ENCODE measurements at places on chromosomes 6 and 20. TPM values are rescaled to one million over a fixed set of nuclear protein-coding genes. Genes with fewer than 3 reads are reported as not detected.

Gene BCAS1
- total RNA-seq: 152 TPM

Gene C6orf163
- total RNA-seq: 2.7 TPM

Gene CYP39A1
- total RNA-seq: 2.9 TPM

Gene BPIFB1
- not detected for total RNA-seq

Gene SLC2A10
- total RNA-seq: 29.1 TPM

Gene RPL7L1
- 43.7 TPM for total RNA-seq

Gene ABHD16B
- total RNA-seq: not detected

Gene TREML2
- total RNA-seq: not detected

Gene PRDM1
- total RNA-seq: 16.6 TPM

Gene MCCD1
- total RNA-seq: not detected

Gene POU3F2
- total RNA-seq: not detected

Gene DDR1
- total RNA-seq: 297 TPM

Gene SNAP91
- total RNA-seq: 0.25 TPM

Gene RIPPLY2
- total RNA-seq: 0.22 TPM

Gene MYB
- 51.1 TPM for total RNA-seq

Gene C6orf132
- total RNA-seq: 66.2 TPM

Gene ASIP
- total RNA-seq: not detected

Gene FILIP1
- 0.98 TPM for total RNA-seq

Gene NOL4L
- total RNA-seq: 61.0 TPM

Gene CD24
- 2,100 TPM for total RNA-seq

Gene MYH7B
- 1.2 TPM for total RNA-seq

Gene ADGB
- total RNA-seq: 1.5 TPM

Gene DEF6
- 10.5 TPM for total RNA-seq

Gene BHLHE23
- not detected for total RNA-seq

Gene OR2J3
- not detected for total RNA-seq

Gene PLN
- total RNA-seq: 2.7 TPM

Gene GTPBP2
- total RNA-seq: 63.7 TPM

Gene TINAG
- total RNA-seq: 41.6 TPM

Gene HSPA1A
- 136 TPM for total RNA-seq

Gene PROKR2
- total RNA-seq: not detected

Gene TFAP2C
- total RNA-seq: 1.6 TPM

Gene SLC16A10
- 4.0 TPM for total RNA-seq

Gene HRH3
- total RNA-seq: not detected

Gene TMEM244
- not detected for total RNA-seq

Gene NHLRC1
- total RNA-seq: 2.3 TPM

Gene RGS17
- total RNA-seq: 0.61 TPM

Gene CNKSR3
- total RNA-seq: 49.4 TPM

Gene UQCC2
- total RNA-seq: 40.5 TPM

Gene PRICKLE4
- total RNA-seq: 6.7 TPM

Gene MLN
- not detected for total RNA-seq

Gene ADTRP
- total RNA-seq: 124 TPM

Measured in left colon (tissue), 2 donors.